GM12878 (cell line): ENCODE measurements at places on chromosomes 2 and 18. TPM values are rescaled to one million over a fixed set of nuclear protein-coding genes. Genes with fewer than 3 reads are reported as not detected.

VWC2L gene
- not detected in 2 replicates for total RNA-seq

NT5C1B gene
- total RNA-seq = not detected in 2 replicates

NTSR2 gene
- total RNA-seq = not detected in 2 replicates

GPR39 gene
- 0.08 and 0.23 TPM in 2 replicates for total RNA-seq

GRCh38 chr18:76662626-76663025 is 159.7 kb upstream of the ZNF236 start:
- no peak for DNase-seq

GRCh38 chr2:179579800-179580199 is 281.6 kb downstream of the ZNF385B start:
- DNase-seq = no peak

DNA sequence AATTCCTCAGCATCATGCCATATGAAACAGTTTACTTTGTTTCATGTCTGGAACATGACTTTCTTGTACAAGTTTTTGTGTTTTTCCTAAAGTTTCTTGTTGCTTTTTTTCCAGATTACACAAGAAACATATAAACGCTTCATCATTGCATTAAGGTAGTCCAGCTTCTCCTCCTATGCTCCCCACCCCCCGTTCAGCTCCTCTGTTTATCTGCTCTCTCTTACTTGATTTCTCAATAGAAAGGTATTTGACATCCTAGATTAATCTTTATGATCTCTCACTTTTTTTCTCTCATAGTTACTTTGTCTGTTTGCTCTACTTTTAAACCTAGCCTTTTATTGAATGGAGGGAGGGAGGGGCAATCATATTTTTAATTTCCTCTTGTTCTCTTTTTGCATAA is 25.4 kb downstream of the SLC40A1 start:
- no peak for DNase-seq

- DNase-seq = no peak
These were observed 128.5 kb downstream of the STK39 start for GRCh38 chr2:168118733-168119514.

DNA sequence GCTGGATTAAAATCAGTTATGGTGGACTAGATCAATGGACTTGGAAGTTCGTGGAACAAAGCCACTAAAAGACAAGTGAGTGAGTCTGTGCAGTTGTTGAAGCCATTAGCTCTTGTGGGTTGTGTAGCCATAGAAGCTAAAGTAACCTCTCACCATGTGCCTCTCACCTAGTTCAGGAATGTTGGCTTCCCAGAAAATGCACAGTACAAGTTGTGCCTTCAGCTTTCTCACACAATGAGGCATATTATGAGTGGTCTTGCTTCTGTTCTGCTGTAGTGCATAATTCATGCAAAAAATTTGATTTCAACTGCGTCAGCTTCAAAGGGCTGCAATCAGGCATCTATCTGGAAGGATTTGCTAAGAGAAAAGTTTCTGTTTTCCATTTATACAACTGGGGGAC is 26.2 kb downstream of the CERS6 start:
- no peak for DNase-seq

DNA sequence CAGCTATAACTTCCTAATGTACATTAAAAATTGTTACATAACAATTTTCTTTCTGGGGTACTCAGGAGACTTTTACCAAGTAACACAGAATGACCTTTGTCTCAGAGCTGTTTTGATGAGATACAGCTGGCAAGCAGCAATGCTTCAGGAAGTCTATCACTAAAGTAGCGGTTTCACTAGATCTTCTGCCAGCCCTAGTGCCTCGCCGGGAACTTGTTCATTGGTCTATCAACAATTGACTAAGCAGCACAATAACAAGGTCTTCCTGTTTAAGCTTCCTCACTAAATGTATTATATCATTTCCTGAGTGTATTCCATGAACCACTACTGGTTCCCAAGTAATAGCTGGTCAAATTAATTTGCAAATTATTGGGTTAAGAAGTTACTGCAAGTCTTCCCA is 69.2 kb downstream of the TRIP12 start:
- peak; percentile 42 for DNase-seq

- DNase-seq = no peak
These were observed 18.8 kb downstream of the HJURP start for GRCh38 chr2:233835230-233836186.
